ENCODE measurements at places on chromosomes 7 and 10.

GRCh38 chr10:120514035-120514620 lies 57.1 kb downstream of the PLPP4 start:
- DNase-seq = no peak

GRCh38 chr10:31034098-31034909 lies 2.6 kb upstream of the ZNF438 start:
- peak; percentile 65 for DNase-seq

- no peak for DNase-seq
Measured at GRCh38 chr10:100811261-100811660, 65.9 kb downstream of the PAX2 start.

- DNase-seq = no peak
Measured at GRCh38 chr10:105063796-105064195, 422.7 kb downstream of the SORCS3 start.

DNA sequence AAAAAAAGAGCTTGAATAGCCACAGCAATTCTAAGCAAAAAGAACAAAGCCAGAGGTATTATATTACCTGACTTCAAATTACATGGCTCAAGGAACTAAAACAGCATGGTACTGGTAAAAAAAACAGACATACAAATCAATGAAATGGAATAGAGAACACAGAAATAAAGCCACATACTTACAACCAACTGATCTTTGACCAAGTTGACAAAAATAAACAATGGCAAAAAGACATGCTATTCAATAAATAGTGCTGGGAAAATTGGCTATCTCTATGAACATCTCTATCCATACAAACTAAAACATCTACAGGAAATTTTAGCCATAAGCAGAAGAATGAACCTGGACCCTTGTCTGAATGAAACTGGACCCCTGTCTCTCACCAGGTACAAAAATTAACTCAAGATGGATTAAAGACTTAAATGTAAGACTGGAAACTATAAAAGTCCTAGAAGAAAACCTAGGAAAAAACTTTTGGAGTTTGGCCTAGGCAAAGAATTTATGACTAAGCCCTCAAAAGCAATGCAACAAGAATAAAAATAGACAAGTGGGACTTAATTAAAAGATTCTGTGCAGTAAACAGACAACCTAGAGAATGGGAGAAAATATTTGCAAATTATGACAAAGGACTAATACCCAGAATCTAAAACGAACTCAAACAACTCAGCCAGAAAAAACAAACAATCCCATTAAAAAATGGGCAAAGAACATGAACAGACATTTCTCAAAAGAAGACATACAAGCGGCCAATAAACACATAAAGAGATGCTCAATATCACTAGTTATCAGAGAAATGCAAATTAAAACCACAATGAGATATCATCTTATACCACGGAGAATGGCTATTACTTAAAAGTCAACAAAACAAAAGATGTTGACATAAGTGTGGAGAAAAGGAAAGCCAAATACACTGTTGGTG lies 72.8 kb upstream of the DDC start:
- no peak for DNase-seq

DNA sequence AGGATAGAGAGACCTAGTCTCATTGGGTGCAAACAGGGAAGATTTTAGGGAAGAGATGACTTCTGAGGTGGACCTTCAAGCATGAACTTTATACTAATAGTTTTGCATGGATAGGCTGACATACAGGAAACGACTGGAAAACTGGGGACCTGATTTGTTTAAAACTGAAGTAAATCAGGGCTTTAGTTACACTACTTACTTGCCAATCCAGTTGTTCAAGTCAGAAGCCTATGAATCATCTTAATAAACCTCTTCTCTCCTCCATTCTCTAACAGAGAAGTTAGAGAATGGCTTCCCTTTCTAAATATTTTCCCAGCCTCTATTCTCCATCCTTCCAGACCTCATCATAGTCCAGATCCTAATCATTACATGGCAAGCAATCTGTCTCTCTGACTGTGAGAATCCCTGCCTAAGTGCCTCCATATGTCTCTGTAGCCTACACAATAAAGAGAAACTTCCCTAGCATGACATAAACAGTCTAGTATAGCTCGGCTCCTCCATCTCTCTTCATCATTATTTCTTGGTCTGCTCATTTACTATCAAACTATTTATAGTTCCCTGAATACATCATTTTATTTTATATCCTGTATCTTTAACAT lies 55.8 kb downstream of the PRKG1 start:
- DNase-seq = peak; percentile 22

DNA sequence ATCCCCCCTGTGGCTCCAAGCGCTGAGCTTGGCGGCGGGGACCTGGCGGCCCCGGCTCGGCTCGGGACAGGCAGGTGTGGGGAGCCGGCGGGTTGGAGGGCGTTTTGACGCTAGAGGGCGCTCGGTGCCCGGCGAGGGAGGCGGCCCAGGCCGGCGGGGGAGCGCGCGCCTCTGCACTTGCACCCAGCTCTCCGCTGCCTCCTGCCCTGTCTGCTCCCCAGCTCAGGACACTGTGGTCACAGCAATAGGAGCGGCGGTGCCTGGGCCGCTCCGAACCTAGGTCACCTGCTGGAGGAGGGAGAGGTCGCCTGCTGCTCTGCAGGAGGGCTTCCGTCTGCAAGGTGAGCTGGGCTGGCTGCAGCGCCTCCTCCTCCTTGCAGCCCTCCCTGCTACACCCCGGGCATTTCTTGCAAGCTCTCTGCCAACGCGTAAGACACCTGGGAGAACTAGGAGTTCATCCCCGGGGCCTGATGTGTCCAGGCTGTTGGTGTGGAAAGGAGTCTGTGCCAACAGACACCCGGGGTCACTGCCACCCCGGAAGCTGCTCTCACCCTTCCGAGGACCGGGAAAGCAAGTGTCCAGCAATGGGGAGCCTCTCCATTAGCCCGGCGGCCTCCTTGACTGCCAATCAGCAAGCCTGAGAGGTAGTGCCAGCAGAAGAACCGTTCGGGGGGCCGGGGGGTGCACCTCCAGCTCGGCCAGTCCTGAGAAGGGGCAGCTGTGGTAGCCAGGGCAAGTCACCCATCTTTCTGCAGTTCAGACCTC lies 620.4 kb downstream of the GALNT17 start:
- peak; percentile 38 for DNase-seq

DNA sequence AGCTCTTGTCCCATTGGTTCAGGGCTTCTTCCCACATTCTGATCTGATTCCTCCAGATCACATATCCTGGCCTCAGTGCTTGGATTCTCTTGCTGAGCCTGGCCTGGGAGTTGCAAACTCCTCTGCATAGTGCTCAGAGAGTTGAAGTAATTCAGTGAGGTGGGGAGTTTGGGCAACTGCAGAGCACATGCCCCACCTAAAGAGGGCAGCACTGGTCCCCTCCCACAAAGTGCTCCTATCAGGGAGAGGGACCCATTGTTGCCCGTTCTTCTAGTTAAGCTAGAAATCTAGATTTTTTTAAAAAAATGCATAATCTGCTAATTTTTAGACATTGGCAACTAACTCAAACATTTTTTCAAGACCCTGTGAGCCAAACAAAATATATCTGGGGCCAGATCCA lies 45.1 kb downstream of the CHN2 start:
- DNase-seq = no peak

DNA sequence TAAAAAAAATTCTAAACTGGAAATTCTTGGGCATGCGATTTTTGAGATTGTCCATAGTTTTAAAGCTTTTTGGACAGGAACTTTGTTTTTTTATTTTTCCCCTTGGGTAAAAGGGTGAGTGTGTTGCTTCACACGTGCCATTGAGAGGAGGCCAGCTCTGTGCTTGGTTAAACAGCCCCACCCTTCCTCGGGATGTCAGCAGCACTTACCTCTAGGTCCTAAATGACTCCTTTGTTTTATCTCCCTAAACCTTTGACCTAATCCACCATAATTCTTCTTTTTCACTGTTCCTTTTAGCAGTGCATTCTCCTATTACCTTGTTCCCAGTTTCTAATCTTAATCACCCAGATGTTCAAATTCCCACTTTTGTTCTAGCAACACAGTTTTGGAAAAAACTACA lies 83.5 kb downstream of the SEMA3D start:
- no peak for DNase-seq
